Caco-2 (cell line): ENCODE measurements at places on chromosomes 2 and 18. TPM values are rescaled to one million over a fixed set of nuclear protein-coding genes. Genes with fewer than 3 reads are reported as not detected.
A peak's percentile ranks its signal among the peaks of the same experiment; 100 is the strongest.

The ZNF532 gene
- total RNA-seq, result 27.7 and 32.7 TPM in 2 replicates

The REEP1 gene
- 14.9 and 16.6 TPM in 2 replicates for total RNA-seq

The PFN4 gene
- total RNA-seq, result 1.3 and 1.4 TPM in 2 replicates

The LGALSL gene
- total RNA-seq, result 36.9 and 37.2 TPM in 2 replicates

The KLHL14 gene
- total RNA-seq, result not detected in 2 replicates

The OSBPL6 gene
- 1.0 and 1.5 TPM in 2 replicates for total RNA-seq

The LYG2 gene
- not detected in 2 replicates for total RNA-seq

The TMEM169 gene
- total RNA-seq, result 1.1 and 1.3 TPM in 2 replicates

The FAM228A gene
- total RNA-seq, result not detected in 2 replicates

The C2orf78 gene
- total RNA-seq, result not detected in 2 replicates

The SCN9A gene
- 14.3 and 18.5 TPM in 2 replicates for total RNA-seq

The SPATA3 gene
- not detected in 2 replicates for total RNA-seq

DNA sequence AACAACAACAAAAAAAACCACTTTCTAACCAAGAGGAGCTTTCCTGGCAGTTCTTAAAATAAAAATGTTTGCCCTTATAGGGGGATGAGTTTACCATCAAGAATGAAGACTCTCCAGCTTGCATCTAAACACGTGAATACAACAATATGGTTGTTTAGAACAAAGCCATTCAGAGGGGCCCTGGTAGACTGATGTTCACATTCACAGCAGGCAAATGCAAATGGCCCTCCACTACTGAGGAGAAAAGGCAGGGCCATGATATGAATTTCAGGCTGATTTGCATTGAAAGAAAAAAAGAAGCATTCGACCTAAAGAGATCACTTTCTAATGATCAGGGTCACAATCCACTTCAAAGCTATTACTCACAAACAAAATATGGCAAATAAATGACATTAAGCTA lies 65.3 kb upstream of the OTOS start:
- no peak for DNase-seq

DNA sequence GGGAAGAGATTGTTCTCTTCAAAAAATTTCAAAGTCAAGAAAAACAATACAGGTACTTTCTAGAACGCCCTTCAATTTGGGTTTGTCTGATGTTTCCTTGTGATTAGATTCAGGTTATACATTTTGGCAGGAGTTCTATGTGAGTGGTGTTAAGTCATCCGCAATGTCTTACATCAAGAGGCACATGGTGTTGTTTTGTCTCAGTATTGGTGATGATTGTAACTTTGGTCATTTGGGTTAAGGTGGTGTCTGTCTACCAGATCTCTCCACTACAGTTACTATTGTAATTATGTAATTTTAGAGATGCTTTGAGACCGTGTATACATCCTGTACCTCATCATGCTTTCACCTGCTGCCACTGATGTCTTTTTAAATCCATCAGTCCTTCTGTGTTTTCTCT lies 60.3 kb downstream of the TET3 start:
- no peak for DNase-seq

DNA sequence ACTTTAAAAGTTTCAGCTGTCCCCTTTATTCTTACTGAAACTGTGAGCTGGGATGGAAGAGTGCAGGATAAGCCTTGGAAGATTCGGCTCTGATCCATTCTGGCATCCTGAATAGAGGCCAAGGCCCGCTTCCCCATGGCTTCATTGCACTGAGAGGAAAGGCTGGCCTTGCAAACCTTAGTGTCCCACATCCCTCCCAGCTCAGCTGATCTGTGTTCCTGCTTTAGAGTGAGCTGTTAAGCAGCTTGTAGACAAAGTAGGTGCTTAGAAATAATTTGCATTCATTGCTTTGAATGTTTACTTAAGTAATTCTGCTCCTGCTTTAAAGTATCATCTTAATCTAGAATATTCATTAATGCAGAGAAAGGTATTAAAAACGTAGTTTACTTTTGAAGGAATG lies 169.6 kb upstream of the BOD1L2 start:
- DNase-seq, result no peak

GRCh38 chr2:178072000-178072382 lies 586 bp downstream of the PDE11A start:
- DNase-seq, result no peak

- no peak for DNase-seq
These were observed 201.4 kb upstream of the SIX2 start for GRCh38 chr2:45210462-45211195.

- DNase-seq, result no peak
These were observed 488.2 kb upstream of the SPHKAP start for GRCh38 chr2:228669690-228670089.

DNA sequence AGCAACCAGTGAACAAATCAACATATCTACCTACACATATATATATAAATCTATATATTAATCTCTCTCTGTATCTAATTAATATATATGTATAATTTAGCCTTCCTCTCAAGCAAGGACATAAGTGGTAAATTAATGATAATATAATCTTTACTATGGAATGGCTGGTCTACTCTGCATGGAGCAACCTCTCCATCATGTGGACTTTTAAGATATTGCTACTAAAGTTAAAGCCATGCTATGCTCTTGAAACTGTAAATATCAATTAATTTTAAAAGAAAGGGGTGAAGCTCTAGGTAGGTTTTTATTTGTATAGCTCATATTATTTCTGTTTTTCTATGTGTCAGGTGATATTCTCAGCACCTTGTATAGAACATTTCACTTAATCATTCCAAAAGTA lies 147.0 kb downstream of the PPP1R1C start:
- no peak for DNase-seq

DNA sequence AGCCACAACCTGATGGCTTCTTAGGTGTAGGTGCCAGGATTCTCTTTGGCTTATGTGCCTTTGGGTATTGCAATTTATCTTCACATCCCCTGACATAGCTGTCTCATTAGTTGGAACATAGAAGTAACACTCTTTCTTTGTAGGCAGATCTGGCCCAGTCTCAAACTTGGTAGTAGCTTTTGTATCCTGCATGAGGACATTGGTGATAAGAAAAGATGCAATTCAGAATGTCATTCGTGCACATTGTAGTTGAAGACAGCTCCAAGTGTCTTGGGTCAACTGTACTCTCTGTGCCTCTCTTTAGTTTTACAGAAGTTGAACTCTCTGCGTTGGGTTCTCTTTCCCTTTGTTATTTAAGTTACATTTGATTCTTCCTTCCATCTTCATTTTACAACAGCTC lies 69.6 kb upstream of the BCL11A start:
- DNase-seq, result no peak

- DNase-seq, result no peak
These were observed 1632.8 kb upstream of the CELF4 start for GRCh38 chr18:39198376-39198775.

- DNase-seq, result no peak
These were observed 74.3 kb downstream of the PTGR3 start for GRCh38 chr18:75134611-75134975.

- DNase-seq, result no peak
These were observed 211.6 kb upstream of the SP5 start for GRCh38 chr2:170503563-170503962.

GRCh38 chr2:220641137-220641536 lies 931.0 kb downstream of the EPHA4 start:
- DNase-seq, result no peak

DNA sequence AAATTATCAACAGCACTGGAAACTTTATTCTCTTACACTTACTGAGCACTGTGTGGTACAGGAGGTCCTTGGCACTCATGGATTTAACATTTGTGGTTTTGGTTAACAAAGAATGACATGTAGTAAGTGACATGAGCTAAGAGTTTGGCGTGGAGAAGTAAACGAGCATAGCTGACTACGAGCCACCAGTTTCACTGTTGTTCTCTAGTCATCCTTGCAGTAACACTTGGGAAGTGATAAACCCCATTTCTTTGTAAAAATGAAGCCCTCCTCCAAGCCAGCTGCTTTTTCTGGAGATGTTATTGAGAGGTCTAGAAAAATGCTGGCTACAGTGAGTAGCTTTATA lies 32.7 kb downstream of the QPCT start:
- no peak for DNase-seq

GRCh38 chr2:175973373-175973772 lies 28.7 kb downstream of the LNPK start:
- DNase-seq, result no peak

GRCh38 chr2:200173691-200174090 lies 132.8 kb upstream of the SPATS2L start:
- DNase-seq, result no peak

GRCh38 chr2:10169581-10169980 lies 47.0 kb downstream of the RRM2 start:
- DNase-seq, result no peak

- no peak for DNase-seq
These were observed 677.0 kb upstream of the FANCL start for GRCh38 chr2:58918141-58918540.

DNA sequence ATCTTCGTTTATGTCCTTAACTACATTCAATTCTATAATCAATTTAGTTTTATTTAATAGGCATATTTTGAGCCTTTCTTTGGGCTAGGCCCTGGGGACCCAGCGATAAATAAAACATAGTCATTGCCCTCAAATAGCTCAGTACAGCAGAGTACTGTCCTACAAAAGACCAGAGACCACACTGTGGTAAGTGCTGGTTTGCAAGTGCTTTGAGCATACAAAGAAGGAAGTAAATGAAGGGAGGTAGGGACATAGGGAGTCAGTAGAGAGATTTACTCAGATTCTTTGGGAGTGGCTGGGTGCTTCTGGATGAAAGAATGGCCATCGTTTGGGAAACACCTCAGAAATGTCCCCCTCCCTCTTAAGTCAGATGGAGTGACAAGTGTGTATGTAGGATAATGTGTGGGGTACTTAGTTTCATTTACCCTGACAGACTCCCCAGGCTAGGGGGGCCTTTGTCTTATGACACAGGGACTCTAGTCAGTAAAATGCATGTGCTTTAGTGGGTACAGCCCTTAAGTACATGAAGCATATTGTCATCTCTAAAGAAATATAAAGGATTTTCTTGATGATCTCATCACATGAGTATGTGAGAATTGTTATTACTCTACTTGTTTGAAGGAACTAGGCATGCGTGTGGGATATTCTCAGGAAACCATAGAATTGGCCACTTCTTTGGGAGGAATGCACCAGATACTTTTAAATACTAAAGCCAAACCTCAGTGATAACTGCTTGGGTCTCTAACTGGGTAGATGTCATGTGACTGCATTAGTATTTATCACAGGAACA lies 35.1 kb downstream of the MAPRE2 start:
- DNase-seq, result no peak

DNA sequence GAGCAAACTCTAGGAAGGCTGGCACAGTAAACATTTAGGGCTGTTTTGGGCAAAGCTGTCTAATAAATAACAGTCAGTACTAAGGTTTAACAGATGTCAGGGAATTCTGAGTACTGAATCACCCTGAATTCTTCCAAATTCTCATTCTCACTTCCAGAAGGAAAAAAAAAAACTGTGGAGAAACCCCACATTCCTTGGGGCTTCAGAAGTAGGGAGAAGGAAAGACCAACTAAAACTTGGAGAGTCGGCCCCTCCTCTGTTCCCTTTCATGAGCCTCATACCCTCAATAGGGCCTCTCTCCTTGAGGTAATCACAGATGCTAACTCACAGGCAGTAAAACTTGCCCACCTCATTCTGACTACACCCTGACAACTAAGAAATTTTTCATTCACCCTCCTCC lies 62.1 kb downstream of the CCDC148 start:
- DNase-seq, result no peak

DNA sequence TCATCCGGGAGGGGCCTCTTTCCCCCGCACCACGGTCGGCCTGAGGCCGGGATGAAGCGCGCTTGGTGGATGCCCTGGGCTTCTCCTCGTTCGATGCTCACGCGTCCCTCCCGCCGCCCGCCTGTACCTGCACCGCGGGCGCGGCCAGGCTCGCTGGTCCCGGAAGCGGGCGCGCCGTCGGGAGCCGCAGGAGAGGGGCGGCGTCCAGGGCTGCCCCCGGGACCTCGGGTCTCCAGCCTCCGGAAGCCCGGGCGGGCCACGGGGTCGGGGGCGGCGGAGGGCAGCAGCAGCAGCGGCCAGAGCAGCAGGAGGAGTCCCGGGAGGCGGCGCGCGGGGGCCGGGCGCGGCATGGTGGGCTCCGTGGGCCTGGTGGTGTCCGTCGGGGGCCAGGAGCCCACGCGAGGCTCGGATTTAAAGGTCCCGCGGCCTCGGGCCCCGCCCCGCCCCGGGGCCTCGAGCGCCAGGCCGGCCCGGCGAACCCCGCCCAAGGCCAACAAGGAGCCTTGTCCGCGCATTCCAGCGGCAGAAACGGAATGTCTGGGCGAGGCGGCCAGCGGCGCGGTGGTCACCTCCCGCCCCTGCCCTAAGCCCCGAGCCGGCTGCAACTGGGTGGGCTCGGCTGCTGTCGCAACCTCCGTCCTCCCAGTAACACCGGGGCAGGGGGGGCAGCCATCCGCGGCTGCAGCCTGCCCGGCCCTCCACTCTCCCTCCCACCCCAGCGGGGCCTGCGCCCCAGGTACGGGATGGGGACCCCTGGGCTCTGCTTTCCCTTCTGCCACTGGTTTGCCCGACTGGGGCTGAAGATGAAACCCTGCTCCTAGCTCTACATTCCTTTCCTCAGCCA lies at the start of gene MATN3:
Gene MATN3 (minus strand): TSS at position 387 of the 844 bp plus-strand sequence. CDS start 37 bp downstream, at position 350.
- DNase-seq, result peak; percentile 76

GRCh38 chr2:67950919-67951318 lies 111.9 kb downstream of the C1D start:
- DNase-seq, result no peak

- no peak for DNase-seq
These were observed 22.4 kb downstream of the ARL6IP6 start for GRCh38 chr2:152740743-152741328.

GRCh38 chr2:181467966-181468707 lies 11.0 kb downstream of the ITGA4 start:
- DNase-seq, result no peak

- no peak for DNase-seq
These were observed 3.8 kb downstream of the DCC start for GRCh38 chr18:52343731-52344340.

- DNase-seq, result no peak
These were observed 162.2 kb downstream of the BCL11A start for GRCh38 chr2:60391230-60391629.

- DNase-seq, result no peak
These were observed 43.7 kb upstream of the RIT2 start for GRCh38 chr18:43159086-43159770.

- peak; percentile 37 for DNase-seq
These were observed 194.5 kb upstream of the LRRTM1 start for GRCh38 chr2:80499095-80499494.

DNA sequence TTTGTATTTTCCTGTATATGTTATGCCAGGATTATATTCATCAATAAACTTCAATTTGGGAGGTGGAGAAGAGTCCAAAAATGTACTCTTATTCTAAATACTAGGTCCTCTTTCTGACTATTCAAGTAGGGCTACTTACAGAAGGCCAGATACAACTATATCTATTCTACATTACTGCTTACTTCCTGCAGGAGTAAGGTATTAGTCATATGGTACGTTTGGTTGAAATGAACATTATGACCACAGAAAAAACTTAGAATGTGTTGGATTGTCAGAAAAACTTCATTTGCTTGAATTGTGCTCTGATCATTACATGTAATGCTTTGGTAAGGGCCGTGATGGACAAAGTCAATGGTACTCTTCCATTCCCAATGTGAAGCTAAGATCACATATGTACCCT lies 35.0 kb downstream of the STAT4 start:
- no peak for DNase-seq
